ENCODE measurements at places on chromosomes 12 and 14. TPM values are rescaled to one million over a fixed set of nuclear protein-coding genes. Genes with fewer than 3 reads are reported as not detected.

The DEPDC4 gene
- 2.1 TPM for total RNA-seq

The SLC2A3 gene
- 8.4 TPM for total RNA-seq

The ZNF219 gene
- 7.8 TPM for total RNA-seq

The TRMT5 gene
- total RNA-seq = 12.1 TPM

The SRP54 gene
- total RNA-seq = 87.1 TPM

The HOXC10 gene
- not detected for total RNA-seq

The PSEN1 gene
- 78.5 TPM for total RNA-seq

The TMCC3 gene
- total RNA-seq = 8.8 TPM

The HOXC9 gene
- total RNA-seq = not detected

The CLEC2B gene
- 3.9 TPM for total RNA-seq

The NAA30 gene
- total RNA-seq = 19.5 TPM

The GLT8D2 gene
- total RNA-seq = 1.3 TPM

The OR4M1 gene
- not detected for total RNA-seq

The GPR135 gene
- total RNA-seq = 0.26 TPM
